ENCODE measurements at places on chromosomes 5 and 9.

GRCh38 chr9:70111042-70111602 lies 67.5 kb downstream of the MAMDC2 start:
- DNase-seq: peak; percentile 37

- no peak for DNase-seq
Measured at GRCh38 chr5:176628406-176629228, 1.7 kb downstream of the SNCB start.

DNA sequence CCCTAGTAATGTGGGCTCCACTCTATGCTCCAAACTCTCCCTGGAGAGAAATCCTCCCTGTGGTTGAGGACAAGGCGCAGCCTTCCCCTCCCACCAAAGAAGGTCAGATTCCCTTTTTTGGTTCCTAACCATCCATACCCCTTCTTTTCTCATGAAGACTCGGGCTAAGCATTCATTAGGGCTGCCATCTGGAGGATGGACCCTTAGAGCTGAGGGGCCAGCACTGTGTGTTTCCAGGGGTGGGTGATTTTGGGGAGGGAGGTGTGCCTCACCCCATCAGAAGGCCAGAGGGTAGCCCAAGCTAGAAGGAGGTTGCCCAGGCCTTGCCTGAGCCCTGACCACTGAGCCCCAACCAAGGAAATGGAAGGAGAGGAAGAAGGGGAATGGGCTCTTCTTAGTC lies 36.8 kb downstream of the TGFBI start:
- no peak for DNase-seq

DNA sequence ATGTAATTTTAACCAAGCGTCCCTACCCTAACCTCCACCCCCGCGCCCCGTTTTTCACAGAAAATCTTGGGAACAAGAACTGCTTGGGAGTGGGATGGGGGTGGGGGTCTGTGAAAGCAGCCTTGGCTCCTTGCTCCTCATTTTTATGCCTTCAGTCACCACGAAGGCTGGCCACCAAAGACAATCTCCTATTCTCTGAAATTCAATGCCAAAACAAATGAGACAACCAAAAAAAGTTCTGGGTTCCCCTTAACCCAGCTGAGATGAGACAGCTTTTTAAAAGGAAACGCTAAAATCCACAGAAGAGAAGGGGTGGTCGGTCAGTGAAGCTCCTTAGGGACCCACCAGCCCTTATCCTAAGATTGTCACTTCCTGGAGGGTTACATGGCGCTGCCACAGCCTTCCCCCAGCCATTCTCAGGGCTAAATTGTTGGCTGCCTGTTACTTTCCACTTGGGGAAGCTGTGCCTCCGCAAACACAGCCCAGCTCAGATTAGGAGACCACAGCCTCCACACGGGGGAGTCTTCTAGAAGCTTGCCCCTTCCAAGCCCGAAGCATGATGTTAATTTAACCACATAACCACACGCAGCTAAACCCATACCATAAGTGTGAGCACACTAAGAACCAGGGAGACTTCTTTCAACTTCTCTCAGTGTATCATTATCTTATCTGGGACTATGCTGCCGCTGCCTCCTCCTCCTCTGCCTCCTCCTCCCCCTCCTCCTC lies 136.3 kb downstream of the FOXD1 start:
- peak; percentile 9 for DNase-seq

- DNase-seq: no peak
Measured at GRCh38 chr5:85951707-85952210, 666.0 kb upstream of the COX7C start.

DNA sequence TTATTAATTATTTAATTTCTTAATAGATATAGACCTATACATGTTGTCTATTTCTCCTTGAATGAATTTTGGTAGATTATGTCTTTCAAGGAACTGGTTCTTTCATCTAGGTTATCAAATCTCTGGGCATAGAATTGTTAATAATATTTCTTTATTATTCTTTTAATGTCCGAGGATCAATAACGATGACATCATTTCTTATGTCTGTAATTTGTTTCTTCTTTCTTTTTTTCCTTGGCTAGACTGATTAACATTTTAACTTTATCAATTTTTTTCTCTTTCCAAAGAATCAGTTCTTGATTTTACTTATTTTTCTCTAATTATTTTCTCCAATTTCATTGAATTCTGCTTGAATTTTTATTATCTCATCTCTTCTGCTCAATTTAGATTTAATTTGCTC lies 156.0 kb downstream of the ISL1 start:
- no peak for DNase-seq

DNA sequence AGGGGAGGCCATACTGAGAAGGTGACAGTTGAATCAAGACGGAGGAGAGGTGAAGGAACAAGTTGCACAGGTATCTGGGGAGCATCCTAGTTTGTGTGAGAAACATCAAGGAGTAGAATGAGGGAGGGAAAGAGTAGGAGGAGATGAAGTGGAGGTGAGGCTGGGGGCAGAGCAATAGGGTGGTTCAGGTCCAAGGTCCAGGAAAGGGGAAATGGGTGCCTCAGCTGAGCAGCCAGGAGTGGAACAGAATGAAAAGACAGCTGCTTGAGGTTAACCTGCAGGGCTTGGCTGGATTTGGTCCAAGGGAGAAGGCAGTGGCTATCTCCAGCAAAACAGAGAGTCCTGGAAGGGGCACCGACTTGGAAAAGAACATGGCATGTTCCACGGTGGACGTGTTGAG lies 5.3 kb downstream of the SLC1A1 start:
- DNase-seq: no peak

- DNase-seq: no peak
Measured at GRCh38 chr9:112349008-112349333, 15.6 kb upstream of the PTBP3 start.

GRCh38 chr9:29514862-29515261 lies 1941.6 kb upstream of the C9orf72 start:
- DNase-seq: no peak

DNA sequence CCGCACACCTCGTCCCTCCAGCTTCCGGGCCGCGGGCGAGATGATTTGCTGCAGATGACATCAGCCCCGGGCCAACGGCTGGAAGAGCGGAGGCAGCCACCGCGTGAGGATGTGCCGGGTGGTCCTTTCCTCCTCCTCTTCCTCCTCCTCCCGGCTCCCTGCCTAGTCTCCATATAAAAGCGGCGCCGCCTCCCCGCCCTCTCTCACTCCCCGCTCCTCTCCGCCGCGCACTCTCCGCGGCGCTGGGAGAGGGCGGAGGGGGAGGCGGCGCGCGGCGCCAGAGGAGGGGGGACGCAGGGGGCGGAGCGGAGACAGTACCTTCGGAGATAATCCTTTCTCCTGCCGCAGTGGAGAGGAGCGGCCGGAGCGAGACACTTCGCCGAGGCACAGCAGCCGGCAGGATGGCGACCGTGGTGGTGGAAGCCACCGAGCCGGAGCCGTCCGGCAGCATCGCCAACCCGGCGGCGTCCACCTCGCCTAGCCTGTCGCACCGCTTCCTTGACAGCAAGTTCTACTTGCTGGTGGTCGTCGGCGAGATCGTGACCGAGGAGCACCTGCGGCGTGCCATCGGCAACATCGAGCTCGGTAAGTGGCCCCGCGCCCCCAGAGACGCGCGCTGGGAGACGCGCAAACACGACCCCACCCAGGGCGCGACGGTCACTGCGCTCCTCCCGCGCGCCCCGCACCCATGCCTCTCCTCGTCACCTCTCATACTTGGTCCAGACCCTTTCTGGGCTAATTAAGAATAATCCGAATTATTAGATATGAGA lies at the start of gene MAP1B:
TSS of gene MAP1B (plus strand) at position 345 of the 770 bp plus-strand sequence. CDS start at position 402, 57 bp downstream.
- DNase-seq: no peak

DNA sequence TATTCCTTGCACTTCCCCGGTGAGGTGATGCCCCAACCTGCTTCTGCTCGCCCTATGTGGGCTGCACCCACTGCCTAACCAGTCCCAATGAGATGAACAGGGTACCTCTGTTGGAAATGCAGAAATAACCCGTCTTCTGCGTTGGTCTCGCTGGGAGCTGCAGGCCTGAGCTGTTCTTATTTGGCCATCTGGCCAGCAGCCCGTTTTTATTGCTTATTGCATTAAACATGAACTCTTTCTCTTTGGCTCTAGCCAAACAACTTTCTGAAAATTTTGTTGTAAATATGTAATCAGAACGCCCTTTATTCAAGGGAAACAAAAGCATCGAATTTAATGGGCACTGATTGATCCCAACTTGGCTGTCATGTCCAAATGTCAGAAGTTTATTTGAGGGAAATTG lies 124.7 kb upstream of the FTMT start:
- DNase-seq: no peak

DNA sequence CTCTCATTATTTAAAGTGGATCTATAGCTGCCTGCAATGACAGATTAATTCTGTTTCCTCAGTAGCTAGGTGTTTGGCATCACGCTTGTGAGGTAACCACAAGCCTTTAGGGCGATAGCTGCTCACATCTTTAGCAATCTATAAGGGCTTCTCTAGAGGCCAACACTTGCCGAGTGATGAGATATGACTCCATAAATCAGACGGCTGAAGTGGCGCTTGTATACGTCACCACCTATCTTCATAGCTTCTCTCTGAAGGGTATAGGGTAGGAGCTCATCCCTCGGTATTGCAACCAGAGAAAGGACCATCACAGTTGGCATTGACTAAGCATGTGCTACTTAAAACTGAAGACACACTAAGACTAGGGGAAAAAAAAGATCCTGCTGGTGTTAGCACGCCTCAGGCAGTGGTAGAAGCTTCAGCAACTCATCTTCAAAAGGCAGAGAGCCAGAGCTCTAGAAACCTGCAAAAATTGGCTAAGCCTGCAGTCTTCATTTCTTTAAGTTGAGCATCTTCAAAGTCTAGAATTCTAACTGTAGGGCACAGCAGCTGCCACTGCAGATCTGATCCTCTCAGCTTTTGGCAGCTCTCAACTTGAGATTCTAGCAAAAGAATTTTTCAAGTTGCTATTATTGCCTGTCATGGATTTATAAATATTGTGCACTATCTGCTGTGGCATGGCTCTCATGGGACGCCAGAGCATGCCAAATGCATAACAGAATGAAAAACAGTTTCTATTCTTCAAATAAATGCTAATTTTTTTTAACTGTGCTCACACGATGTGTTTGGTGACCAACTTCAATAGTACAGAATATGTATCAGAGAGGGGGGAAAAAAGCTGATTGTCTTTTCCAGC lies 37.5 kb downstream of the PSMB7 start:
- DNase-seq: no peak

GRCh38 chr9:79360387-79361347 lies 211.1 kb upstream of the TLE4 start:
- no peak for DNase-seq

- no peak for DNase-seq
Measured at GRCh38 chr9:17735859-17736258, 157.0 kb downstream of the SH3GL2 start.

GRCh38 chr5:101531026-101531425 lies 627.9 kb upstream of the ST8SIA4 start:
- DNase-seq: no peak

DNA sequence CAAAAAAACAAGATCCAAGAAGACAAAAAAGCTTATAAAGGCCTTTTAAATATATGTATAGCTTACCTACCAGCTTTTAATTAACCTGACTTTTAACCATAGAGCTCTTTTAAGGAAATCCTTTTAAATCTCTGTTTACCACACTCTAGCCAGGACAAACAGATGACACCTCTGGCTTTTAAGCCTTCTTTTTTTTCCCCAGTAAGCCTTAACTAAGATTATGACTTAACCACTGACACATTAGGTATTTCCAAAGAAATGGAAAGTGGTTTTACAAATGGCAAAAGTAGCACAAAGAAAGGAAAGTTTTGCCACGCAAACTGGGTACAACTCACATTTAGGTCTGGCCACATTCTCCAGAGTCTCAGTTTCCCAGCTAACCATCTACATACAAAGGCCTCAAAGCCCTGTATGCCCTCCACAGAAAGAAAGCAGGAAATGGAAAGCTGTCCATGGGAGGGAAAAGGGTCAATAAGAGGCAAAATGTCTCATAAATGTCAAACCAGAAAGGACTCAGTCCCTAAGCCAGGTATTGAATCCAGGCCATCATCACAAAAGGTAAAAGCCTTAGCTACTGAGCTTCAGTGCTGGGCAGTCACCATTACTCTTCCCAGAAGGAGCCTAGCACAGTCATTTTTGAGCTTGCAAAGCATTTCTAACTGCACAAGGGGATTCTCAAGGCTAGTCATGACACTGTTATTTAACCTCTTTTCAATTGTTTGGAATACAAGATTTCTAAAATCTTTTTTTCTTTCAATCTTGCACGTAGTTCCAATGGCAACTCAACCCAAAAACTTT lies 19.7 kb downstream of the TMEM161B start:
- no peak for DNase-seq

DNA sequence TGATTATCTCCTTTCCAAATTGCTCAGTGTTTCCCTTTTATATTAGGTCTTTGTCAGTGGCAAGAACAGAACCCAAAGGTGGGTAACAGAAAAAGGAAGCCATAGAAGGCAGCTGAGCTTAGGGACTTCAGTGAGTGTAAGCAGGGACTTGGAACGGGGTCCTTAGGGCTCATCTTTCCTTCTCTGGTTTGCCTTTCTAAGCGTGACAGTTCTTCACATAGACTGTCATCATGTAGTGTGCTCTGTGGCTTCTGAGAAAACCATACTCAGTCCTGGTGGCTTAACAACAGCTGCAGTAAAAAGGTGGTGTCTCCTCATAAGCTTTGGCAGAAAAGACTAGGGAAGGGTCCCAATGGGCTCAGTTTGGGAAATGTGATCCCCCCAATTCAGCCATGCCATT lies 108.8 kb downstream of the SLC12A2 start:
- DNase-seq: no peak

DNA sequence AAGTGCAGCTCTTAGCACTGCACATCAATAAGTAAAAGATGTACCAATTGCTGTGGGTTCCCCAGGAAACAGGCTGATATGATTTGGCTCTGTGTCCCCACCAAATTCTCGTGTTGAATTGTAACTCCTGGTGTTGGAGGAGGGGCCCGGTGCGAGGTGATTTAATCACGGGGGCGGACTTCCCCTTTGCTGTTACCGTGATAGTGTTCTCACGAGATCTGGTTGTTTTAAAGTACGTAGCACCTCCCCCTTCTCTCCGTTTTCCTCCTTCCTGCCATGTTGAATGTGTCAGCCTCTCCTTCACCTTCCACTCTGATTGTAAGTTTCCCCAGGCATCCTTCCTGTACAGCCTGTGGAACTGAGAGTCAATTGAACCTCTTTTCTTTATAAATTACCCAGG lies 93.2 kb upstream of the ACTBL2 start:
- DNase-seq: no peak

DNA sequence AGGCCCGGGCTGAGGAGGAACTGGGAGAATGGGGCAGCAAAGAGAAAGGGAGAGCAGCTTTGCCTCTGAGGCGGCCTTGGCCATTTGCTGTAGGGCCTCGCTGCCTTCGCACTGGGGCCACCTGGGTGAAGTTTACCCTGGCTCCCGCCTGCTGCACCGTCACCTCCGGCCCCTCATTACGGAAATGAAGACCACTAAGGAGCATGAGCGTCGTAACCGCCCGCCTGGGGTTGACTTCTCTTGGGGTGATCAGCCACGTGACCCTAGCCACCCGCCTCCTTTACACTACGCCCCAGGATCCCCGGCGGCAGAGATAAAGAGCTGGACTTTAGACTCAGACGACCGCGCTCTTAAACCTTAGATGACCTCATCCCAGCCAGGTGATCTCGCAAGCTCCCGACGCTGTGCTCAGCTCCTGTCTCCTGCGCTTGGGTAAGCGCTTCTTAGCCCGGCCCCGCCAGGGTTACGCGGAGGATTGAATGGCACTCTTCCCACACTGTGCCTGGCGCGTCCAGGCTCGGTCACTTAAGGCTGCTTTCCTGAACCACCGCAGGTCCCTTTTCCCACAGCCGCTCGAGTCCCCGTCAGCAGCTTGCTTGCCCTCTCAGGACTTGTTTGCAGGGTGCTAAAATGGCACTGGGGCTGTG lies 107.9 kb upstream of the LARP1 start:
- DNase-seq: no peak

Measured in CD4-positive, alpha-beta T cell treated with Interleukin-1 beta for 1 hour (primary cell).